ENCODE measurements at places on chromosomes 11 and 22.

GRCh38 chr11:91100427-91100826 lies 877.6 kb upstream of the CHORDC1 start:
- no peak for DNase-seq

DNA sequence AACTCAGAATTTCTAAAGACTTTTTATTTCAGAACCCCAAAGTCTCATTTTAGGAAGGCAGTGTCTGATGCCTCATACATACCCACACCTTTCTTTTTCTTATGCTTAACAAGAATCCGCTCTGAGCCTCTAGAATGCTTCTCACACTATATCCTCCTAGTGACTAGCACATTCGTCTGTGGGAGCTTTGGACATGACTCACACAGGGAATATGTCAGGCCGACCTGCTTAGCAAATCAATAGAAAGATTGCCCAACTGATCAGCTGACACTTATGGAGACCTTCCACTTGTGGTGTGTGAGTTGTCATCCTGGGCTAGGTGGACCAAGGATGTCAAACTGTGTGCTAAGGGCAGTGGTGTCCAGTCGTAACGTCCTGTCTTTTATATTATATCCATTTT lies 129.9 kb upstream of the TTC12 start:
- no peak for DNase-seq

- no peak for DNase-seq
Measured at GRCh38 chr11:45246241-45246640, 39.9 kb downstream of the SYT13 start.

GRCh38 chr11:66722745-66723651 lies 6.0 kb downstream of the SPTBN2 start:
- DNase-seq = no peak

DNA sequence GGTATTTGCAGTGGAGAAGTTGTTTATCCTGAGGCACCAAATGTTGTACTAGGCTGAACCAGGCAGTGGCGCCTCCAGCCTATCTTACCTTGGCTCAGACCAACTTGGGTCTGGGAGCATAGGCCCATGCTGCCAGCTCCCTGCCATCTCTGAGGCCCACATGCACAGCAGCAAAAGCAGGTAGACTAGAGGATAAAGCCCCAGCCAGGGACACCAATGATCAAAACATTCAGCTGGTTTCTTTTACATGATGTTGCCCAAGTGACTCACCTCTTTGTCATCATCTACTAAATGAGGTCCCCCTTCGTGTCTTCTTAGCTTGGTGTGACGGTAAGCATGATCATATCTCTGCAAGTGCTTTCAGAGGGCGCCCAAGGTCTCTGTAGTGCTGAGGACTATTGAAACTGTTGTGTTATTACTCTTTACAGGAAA lies 112.1 kb upstream of the DRD2 start:
- no peak for DNase-seq

GRCh38 chr11:134038897-134039470 lies 29.9 kb upstream of the JAM3 start:
- DNase-seq = no peak

GRCh38 chr11:34292111-34292510 lies 65.7 kb downstream of the ABTB2 start:
- no peak for DNase-seq

DNA sequence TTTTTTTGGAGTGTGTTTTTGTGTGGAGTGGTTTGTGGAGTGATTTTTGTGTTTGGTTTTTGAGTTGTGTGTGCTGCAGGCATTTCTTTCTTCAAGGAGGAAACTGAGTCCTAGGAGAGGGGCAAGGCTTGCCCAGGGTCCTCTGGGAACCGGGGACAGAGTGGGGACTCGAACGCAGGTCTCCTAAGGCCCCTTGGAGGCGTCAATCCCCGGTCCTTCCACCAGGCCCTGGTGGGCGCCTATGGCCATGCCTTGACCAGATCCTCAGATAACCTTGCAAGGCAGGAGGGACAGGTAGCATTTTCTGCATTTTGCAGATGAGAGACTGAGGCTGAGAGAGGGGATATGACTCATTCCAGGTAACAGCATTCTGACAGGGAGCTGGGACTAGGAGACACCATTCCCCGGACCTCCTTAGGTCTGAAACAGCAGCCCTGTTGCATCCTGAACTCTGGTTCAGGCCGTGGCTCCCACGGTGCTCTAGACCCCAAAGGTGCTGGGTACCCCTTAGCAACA lies 39.1 kb downstream of the MYO7A start:
- no peak for DNase-seq

DNA sequence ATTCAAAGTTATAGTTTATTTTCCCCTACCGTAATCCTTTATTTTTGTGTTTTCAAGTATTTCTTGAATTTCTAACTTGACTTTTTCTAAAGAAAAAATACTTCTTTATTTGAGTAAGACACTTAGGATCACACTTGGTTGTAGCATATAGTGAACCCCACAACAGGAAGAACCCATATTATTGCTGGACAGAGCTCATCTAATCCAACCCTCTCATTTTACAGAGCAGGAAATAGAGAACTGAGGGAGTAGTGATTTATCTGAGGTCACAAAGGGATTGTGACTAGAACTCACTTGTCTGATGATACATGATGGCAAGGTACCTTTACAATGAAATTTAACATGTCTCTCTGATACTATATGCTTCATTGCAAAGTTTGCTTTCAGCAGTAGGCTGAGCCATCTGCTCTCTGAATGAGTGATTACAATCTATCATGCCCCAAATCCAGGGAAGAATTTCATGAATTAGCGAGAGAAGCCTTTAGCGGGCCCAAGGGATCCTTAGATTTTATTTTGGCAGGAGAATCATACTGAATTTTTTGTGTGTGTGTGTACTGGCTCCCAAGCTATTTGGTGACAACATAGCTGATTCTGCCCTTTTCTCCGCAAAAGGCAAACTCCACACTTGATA lies 9.8 kb downstream of the SLC17A6 start:
- no peak for DNase-seq

DNA sequence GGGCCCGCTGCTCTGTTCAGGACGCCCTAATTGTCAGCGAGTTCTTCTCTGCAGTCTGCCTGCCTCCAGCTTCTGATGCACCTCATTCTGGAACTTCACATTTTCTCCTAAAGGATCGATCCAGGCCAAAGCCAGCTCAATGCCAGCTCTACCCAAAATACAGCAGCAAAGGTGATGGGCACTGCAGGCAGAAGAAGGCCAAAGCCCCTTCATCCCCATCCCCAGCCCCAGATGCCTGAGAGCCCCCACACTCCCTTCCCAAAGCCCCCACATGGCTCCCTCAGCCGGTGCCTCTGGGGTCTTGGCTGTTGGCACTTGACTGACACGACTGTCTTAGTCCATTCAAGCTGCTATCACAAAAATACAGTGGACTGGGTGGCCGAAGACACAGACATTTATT lies 410.3 kb downstream of the BRD1 start:
- no peak for DNase-seq

- no peak for DNase-seq
Measured at GRCh38 chr22:50061824-50062355, 3.8 kb upstream of the TTLL8 start.

DNA sequence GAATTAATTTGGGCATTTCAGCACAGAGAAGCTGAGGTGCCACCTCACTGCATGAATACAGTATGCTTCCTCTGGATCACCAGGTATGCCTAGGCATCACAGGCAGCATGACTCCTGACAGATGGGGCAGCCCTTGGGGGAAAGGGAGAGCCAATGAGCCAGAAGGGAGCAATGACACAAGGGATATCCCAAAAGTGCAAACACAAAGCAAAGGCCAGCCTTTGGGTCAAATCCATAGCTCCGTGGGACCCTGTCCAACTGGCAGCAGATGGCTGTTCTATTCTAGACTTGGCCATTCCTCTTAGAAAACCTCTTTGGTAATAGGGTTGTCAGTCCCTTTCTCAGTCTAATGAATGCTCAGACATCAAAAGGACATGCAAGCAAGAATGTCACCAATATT lies 73.3 kb downstream of the SERGEF start:
- no peak for DNase-seq

- no peak for DNase-seq
Measured at GRCh38 chr11:92251980-92252379, 27.4 kb downstream of the FAT3 start.

GRCh38 chr22:31951194-31952093 lies 7.1 kb downstream of the YWHAH start:
- no peak for DNase-seq

- DNase-seq = no peak
Measured at GRCh38 chr22:20980938-20981722, 967 bp upstream of the LZTR1 start.

DNA sequence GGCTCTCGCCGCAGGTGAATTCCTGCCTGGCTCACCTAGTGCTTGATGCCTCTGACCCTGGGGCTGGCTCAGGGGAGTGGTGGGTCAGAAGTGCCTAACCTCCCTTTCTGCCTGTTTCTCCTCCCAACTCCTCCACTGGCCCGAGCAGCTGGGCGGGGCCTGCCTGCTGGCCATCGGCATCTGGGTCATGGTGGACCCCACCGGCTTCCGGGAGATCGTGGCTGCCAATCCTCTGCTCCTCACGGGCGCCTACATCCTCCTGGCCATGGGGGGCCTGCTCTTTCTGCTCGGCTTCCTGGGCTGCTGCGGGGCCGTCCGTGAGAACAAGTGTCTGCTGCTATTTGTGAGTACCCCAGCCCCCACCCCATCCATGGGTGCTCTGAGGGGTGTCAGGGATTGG lies 41.1 kb downstream of the TP53I11 start:
- no peak for DNase-seq

- no peak for DNase-seq
Measured at GRCh38 chr11:67634366-67635230, 4.9 kb upstream of the NUDT8 start.

DNA sequence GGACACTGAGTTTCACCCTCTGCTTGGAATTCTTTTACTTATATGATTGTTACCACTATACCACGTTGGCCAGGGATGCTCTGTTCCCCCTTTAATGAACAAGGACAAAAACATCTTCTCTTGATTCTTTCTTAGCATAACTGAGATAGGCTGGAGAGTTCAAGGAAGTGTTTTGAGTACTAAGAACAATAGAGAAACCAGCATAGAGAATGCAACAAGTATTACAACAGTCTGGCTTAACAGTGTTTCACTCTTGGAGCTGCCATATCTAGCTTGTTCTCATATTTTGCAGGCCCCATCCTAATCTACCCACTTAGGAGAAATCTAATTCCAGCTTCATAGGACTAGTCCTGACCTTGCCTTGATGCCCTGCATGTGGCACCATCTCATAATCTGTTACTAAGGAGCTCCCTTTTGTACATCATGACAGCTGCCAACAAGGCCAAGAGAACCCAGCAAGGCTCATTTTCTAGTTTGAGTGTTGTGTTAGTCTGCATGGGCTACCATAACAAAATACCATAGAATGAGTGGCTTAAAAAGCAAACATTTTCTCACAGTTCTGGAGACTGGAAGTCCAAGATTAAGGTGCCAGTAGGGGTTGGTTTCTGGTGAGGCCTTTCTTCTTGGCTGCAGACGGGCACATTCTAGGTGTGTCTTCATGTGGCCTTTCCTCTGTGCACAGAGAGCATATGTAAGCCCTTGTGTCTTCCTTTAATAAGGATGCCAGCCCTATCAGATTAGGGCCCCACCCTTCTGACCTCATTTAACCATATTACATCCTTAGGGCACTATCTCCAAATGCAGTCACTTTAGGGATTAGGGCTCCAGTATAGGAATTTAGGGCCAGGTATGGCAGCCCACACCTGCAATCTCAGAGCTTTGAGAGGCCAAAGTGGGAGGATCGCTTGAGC lies 37.8 kb downstream of the PACS1 start:
- no peak for DNase-seq

DNA sequence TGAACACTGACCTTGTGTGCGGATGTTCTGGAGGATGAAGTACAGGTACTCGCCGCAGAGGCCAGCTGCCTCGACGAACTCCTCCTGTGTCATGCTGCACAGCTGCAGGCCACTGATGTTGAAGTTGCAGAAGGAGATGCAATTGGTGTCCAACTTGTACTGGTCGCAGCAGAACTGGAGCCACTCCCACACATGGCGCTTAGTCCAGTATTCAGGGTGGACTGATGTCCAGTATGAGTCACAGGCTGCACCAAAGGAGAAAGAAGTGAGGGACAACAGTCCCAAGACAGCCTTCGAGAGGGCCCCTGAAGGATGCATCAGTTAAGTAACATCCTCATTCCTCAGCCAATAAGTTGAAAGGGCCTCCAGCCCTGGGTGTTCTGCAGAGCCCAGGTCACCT lies 20.1 kb downstream of the ELF5 start:
- no peak for DNase-seq

- DNase-seq = no peak
Measured at GRCh38 chr22:35547987-35548721, 7.5 kb downstream of the RASD2 start.

GRCh38 chr11:61447601-61448551 lies 18.0 kb downstream of the SDHAF2 start:
- DNase-seq = no peak

DNA sequence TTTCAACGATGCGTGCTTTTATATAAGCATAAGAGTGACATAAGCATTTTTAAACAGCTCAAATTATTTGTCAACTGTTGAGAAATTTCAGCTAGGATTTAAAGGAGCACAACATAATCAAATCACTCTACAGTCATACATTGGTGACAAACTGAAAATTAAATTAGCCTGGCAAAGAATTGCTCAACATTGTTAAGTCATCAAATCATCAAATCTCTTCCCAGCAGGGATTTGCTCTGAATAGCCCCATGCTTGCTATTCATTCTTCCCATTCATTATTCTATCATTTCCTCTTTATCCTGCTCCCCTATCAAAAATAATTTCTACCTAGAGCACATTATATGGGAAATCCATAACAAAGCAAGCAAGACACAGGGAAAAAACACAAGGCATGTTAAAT lies 198.7 kb upstream of the LUZP2 start:
- DNase-seq = no peak

DNA sequence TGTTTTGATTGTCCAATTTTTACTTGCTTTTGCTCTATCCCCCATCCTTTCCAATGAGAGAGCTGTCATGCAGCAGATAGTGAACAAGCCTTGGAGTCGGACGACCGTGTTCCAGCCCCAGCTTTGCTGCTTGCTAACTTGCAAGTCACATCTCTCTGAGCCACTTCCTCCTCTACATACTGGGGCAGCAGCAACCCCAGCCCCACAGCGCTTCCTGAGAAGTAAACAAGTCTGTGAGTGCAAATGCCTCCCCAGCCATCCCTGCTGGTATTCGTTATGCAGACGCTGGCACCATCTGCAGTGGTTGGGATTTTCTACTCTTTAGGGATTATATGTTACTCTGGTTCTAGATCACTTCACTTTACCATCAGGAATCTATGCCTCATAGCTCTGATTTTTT lies 35.0 kb downstream of the TPBGL start:
- no peak for DNase-seq

DNA sequence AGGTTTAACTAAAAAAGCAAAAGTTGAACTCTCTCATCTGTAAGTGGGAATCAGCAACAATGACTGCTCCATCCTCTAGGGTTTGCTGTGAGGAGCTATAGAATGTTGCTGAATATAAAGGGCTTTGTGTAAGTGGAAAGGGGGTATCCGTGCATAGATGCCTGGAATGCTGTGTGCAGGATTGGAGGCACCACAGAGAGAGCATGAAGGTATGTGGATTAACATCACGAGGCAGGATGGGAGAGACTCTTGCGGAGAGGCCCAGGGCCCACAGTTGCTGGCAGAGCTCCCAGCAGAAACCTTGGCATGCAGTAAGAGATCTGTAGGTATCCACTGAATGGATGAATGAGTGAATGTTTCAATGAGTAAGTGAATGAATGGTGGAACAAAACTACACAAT lies 298.7 kb upstream of the DDI1 start:
- no peak for DNase-seq

- DNase-seq = no peak
Measured at GRCh38 chr11:70721006-70721405, 322.7 kb downstream of the CTTN start.

- DNase-seq = no peak
Measured at GRCh38 chr22:34255042-34255441, 334.8 kb upstream of the LARGE1 start.

- no peak for DNase-seq
Measured at GRCh38 chr22:25131198-25131887, 68.3 kb upstream of the CRYBB3 start.

Measured in cortex of kidney (tissue), 1 donor.